ENCODE measurements at places on chromosomes 1 and 21. TPM values are rescaled to one million over a fixed set of nuclear protein-coding genes. Genes with fewer than 3 reads are reported as not detected.
A peak's percentile ranks its signal among the peaks of the same experiment; 100 is the strongest.

The ADAMTS1 gene
- total RNA-seq = 14.8 TPM

The SLC16A4 gene
- total RNA-seq = 412 TPM

The C2CD4D gene
- not detected for total RNA-seq

The KRTAP19-7 gene
- total RNA-seq = not detected

The TIAM1 gene
- 2.7 TPM for total RNA-seq

The OR10Z1 gene
- not detected for total RNA-seq

The PTCH2 gene
- 0.02 TPM for total RNA-seq

The CD1B gene
- total RNA-seq = not detected

DNA sequence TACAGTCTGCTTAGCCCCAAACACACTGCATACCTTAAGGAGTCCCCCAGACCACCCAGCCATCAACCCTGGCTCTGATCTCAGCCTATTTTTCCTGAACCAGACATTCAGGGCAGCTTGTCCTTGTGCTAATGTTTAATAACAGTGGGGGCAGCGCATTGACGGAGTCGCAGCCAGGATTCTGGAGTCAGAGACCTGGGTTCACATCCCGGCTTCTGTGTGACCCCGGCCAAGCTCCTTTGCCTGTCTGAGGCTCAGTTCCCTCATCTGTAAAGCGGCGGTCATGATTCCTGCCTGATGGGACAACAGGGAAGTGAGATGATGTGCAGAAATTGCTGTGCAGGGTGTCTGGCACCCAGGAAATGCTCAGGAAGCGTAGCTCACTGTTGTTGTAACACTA is 63.1 kb downstream of the MATN1 start:
- DNase-seq = no peak

DNA sequence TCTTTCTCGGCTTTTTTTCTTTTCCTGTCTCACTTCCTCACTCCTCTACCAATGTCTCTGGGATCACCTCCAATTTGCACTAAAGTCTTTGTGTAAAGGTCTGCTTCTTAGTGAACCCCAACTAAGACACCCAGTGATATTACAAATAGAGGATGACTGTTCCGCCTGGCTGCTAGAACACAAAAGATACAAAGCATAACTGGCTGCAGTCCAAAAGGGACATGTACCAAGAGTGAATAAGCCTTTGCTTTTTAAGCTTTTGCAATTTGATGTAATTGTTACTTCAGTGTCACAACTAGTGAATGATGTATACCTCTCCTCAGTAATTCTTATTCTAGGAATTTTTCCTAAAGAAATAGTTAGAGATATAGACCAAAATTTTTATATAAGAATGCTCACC is 82.8 kb upstream of the BEND5 start:
- no peak for DNase-seq

GRCh38 chr21:38861056-38861455 is 55.3 kb downstream of the ETS2 start:
- DNase-seq = no peak

- no peak for DNase-seq
These were observed 16.4 kb downstream of the ITGB2 start for GRCh38 chr21:44904141-44904923.

DNA sequence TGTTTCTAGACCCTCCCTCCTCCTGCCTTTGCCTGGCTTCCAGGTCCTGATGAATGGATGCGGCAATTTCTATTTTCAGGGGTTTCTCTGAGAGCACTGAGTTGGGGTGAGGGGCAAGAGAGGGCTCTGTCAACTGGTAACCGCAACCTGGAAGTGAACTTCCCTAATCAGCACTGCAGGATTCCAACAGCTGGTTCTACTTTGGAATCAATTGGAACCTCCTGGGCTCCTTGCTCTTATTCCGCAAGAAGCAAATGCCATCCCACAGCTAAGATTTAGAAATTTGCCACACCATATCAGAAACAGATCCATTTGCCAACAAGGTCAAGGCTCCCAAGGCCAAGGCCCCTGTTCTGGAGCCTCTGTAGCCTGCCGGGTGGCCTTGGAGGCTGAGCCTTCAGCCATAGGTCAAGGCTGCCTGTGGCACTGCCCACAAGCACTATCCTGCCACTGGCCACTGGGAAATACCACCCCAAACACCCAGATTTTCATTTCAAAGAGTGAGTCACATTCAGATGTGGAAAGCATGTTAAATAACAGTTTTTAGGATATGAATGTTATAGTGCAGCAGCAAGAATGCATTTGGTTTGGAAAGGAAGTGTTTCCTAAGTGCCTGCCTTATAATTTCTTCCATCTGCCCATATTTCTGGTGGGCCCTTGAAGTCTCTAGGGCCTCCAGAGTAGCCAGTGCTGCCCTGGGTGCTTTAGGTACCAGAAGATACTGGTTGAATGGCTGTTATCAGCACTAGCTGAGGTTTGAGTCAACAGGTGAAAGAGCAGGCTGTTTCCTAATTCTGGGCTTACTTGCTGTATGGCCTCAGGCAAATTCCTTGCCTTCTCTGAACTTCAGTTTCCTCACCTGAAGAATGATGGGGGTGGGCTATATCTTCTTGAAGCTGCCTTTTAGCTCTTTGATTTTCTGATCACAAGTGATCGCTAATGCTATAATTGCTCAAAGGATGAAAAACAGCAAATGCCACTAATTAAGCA is 56.3 kb upstream of the JUN start:
- DNase-seq = no peak

GRCh38 chr21:45456584-45457160 is 51.7 kb downstream of the COL18A1 start:
- no peak for DNase-seq

- DNase-seq = no peak
These were observed 15.2 kb upstream of the PEX19 start for GRCh38 chr1:160300173-160300572.

DNA sequence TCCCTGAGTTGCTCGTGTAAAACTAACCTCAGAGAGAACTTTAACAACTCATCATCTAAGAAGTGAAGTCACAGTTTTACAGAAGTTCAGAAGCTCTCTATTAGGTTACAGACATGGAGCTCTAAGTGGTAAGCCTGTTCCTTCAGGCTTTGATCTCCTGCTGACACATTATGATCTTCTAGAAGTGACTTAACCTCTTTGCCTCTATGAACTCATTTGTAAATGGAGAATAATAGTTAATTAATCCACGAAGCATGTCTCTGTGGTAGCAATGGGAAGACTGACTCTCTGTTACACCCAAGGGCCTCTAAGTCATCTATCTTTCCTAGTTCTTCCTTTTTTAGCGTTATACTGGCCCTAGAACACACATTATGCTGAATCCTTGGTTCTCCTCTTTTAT is 157.9 kb upstream of the NRIP1 start:
- no peak for DNase-seq

GRCh38 chr1:246427611-246428010 is 79.5 kb downstream of the SMYD3 start:
- DNase-seq = no peak

GRCh38 chr1:33343539-33343938 is 22.6 kb upstream of the A3GALT2 start:
- DNase-seq = no peak

DNA sequence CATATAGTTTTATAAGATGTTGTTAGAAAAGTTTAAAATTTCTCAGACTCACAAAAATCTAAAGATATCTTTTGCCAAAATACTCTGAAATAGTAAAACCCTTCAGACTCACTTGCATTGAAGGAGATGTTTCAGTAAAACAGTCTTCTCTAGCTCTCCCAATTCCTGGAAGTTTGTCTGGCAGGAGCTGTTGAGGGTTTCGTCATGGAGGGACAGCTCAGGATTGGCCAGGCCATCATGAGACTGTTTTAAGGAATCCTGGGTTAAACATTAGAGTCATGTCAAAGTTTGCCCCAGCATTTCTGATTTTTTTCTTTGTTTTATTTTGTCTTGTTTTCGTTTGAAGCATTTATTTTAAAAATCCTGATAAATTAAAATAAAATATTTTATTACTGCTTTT is 293.8 kb upstream of the PBX1 start:
- DNase-seq = no peak

DNA sequence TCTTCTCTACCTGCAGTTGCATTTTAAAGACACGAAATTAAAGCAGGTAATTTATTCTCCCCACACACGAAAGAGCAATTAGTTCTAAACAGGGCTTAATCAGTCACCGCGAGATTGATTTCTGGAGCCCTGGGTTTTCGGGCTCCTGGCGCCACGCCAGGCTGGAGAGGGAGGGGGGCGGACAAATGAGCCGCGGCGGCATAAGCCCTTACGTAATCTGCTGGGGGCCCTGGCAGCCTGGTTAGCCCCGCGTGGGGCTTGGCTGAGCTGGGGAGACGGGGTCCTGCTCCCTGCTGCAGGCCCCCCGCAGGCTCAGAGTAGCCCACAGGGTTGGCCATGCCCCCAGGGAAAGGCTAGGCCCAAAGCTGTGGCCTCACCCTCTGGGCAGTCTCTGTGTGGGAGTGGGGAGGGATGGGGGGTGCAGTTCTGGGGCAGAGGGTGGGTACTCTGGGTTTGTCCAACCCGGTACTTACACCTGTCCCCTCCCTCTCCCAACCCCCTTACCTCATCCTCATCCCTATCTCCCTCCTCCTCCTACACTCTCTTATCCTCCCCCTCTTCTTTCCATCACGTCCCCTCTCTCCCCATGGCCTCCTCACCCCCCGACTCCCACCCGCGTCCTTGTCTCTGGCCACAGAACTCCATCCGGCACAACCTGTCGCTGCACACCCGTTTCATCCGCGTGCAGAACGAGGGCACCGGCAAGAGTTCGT is 19.9 kb downstream of the FOXO6 start:
- no peak for DNase-seq

- DNase-seq = no peak
These were observed 434.6 kb downstream of the SMYD3 start for GRCh38 chr1:246072456-246072955.

GRCh38 chr1:24704411-24705259 is 40.6 kb upstream of the CLIC4 start:
- no peak for DNase-seq

DNA sequence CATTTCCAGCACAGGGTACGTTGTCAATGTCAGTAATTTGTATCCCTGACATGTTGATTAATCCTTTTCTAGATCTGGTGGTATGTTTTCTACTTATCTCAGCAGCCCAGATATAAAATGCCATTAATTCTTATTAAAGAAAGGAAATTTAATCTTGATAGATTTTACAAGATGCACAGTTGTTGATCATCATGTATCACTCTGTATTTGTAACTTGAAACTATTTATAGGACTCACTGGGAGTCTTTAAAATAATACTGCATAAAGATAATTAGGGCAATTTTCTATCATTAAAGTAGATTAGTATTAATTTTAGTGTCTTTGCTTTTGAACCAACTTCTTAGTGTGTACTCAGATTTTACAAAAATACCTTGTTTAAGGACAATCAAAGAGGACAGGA is 84.9 kb downstream of the GREM2 start:
- no peak for DNase-seq

DNA sequence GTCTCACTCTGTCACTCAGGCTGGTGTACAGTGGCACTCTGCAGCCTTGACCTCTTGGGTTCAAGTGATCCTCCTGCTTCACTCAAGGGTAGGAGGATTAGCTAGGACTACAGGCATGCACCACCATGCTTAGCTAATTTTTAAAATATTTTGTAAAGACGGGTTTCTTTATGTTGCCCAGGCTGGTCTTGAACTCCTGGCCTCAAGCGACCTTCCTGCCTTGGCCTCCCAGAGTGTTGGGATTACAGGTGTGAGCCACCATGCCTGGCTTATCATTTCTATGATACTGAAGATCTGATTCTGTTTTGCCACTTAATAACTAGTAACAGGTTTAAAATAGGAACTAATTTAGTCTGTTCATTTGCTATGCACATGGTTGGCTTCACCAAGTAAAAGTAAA is 33.6 kb downstream of the GNAI3 start:
- no peak for DNase-seq

DNA sequence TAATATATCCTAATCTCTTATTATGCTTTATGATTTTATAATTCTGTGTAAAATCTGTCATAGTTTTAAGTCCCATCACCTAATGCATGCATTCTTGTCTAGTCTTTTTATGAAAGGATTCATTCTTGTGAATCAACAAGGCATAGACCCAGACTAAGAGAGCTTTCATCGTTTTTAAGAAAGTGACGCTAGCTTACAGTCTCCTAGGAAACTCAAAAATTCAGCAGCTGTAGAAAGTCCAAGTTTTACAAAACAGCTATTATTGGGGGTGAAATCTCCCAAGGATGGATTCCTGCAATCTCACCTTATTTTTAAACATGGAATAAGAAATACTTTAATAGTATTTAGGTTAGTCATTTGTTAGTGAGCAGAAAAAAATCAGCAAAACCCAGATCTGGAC is 104.7 kb downstream of the NCAM2 start:
- DNase-seq = no peak

DNA sequence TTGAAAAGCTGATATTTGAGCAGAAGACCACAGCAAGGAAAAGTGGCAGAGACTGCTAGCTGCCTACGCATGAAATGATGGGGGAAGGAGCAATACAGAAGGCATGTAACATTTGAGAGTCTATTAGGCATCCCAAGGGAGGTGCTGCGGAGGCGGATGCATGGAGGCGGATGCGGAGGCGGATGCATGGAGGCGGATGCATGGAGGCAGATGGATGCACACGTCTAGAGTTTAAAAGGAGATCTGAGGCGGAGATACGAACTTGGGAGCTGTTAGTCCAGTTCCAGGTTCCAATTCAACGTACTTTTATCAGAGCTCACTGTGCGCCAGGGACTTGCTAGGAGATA is 744 bp upstream of the DDX20 start:
- peak; percentile 42 for DNase-seq

DNA sequence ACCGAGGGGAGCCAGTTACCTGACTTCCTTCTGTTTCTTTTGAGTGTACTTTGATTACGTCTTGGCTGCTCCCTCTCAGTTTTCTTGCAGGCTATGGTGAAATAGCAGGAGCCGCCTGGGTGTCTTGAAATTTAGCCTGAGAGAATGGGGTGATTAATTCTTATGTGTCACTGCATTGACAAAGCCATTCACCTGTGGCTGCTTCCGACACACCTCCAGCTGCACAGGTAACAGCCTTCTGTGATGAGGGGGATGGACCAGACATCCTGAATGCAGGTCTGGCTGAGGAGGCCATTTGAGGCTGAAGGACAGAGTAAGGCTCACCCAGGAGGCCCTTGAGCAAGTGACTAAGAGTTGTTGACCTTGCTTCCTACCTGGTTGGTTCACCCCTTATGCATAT is 16.5 kb downstream of the CACNA1E start:
- DNase-seq = no peak

DNA sequence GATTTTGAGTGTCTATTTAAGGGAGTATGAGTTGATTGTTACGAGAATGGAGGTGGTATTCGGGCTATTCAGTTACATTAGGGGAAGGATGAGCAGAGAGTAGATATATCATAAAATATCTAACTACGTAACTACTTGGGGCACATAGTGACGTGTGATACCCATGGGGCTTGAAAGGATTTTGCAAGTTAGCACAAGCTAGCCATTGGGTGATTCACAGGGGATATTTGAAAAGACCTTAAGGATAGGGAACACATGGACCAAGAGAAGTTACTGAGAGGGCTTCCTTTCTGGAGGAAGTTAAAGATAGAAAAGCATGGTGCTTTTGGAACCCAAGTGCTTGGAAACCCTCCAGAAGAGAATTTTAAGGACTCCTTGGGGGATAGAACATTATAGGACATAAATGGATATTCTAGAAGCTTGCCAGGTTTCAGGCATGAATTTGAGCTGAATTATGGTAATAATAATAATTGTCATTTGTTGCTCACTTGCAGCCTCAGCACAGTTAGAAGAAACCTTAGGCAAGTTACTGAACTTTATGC is 5.4 kb downstream of the DISP1 start:
- no peak for DNase-seq
